ENCODE measurements at places on chromosomes 13 and 19. TPM values are rescaled to one million over a fixed set of nuclear protein-coding genes. Genes with fewer than 3 reads are reported as not detected.
A peak's percentile ranks its signal among the peaks of the same experiment; 100 is the strongest.

- no peak for DNase-seq
- peaks cover 20% of the 10 kb centered on the region for H3K36me3 ChIP-seq
- H3K4me1 ChIP-seq, result no peaks in the 10 kb centered on the region
- H3K27me3 ChIP-seq, result no peaks in the 10 kb centered on the region
Measured at GRCh38 chr19:10808937-10809649, 26.9 kb downstream of the TMED1 start.

DNA sequence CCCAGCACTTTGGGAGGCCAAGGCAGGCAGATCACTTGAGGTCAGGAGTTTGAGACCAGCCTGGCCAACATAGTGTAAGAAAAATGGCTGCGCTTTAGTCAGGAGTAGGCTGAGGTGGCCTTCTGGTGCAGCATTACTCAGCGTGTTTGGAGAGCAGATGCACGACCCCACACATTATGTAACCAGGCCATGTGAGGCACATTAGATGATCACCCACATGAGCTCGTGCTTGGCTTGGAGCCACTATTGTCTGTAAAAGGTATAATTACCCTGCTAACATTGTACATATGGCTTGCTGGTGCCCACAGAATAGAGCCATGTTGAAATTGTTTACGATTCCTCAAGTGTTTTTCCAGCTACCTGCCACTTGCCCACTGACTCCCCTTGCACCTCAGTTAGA lies 24.0 kb upstream of the SCEL start:
- no peak for DNase-seq
- H3K4me1 ChIP-seq, result no peaks in the 10 kb centered on the region
- H3K4me3 ChIP-seq, result no peak overlapping the region
- H3K36me3 ChIP-seq, result no peaks in the 10 kb centered on the region
- no peaks in the 10 kb centered on the region for H3K27me3 ChIP-seq

DNA sequence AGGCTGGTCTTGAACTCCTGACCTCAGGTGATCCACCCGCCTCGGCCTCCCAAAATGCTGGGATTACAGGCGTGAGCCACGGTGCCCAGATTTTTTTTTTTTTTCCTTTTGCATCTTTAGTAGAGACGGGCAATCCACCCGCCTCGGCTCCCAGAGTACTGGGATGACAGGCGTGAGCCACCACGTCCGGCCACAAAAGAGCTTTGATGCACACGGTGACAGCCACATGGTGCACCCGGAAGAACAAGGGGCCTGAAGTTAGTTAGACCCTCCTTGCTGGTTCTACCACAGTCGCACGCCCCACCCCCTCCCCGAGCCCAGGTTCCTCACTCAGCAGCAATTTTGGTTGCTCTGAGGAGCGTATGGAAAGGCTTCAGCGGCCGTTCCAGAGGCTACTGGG lies 54.2 kb upstream of the USE1 start:
- no peak overlapping the region for H3K27ac ChIP-seq
- no peaks in the 10 kb centered on the region for H3K4me1 ChIP-seq
- H3K36me3 ChIP-seq, result peaks cover 32% of the 10 kb centered on the region
- DNase-seq, result no peak

DNA sequence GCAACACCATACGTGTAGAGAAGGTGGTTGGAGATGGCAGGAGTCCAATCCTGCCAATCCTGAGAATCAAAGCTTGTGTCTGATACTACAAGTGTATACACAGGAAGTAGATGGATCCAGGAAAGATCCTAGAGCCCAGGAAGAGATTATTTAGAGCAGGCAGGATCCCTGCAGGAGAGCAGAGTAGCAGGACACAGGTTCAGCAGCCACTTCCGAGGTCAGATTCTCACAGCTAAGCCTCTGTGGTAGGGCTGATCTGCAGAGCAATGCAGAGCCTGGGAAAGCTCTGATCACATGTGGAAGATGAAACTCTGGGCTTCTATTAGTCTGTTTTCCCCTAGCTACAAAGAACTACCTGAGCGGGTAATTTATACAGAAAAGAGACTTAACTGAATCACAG lies 28.5 kb upstream of the ZNF331 start:
- H3K27ac ChIP-seq, result no peak overlapping the region
- peaks cover under 1% of the 10 kb centered on the region for H3K27me3 ChIP-seq
- H3K4me1 ChIP-seq, result peaks cover 3% of the 10 kb centered on the region
- H3K4me3 ChIP-seq, result no peak overlapping the region
- DNase-seq, result no peak
- H3K36me3 ChIP-seq, result no peaks in the 10 kb centered on the region

- H3K27me3 ChIP-seq, result no peaks in the 10 kb centered on the region
- H3K36me3 ChIP-seq, result no peaks in the 10 kb centered on the region
- DNase-seq, result no peak
- no peak overlapping the region for H3K4me3 ChIP-seq
Measured at GRCh38 chr13:34243403-34243802, 425.5 kb downstream of the RFC3 start.

GRCh38 chr13:68745502-68745901 lies 1362.1 kb upstream of the ATXN8OS start:
- H3K36me3 ChIP-seq, result no peaks in the 10 kb centered on the region
- no peak for DNase-seq
- H3K4me3 ChIP-seq, result no peak overlapping the region
- H3K27me3 ChIP-seq, result no peaks in the 10 kb centered on the region
- no peaks in the 10 kb centered on the region for H3K4me1 ChIP-seq

DNA sequence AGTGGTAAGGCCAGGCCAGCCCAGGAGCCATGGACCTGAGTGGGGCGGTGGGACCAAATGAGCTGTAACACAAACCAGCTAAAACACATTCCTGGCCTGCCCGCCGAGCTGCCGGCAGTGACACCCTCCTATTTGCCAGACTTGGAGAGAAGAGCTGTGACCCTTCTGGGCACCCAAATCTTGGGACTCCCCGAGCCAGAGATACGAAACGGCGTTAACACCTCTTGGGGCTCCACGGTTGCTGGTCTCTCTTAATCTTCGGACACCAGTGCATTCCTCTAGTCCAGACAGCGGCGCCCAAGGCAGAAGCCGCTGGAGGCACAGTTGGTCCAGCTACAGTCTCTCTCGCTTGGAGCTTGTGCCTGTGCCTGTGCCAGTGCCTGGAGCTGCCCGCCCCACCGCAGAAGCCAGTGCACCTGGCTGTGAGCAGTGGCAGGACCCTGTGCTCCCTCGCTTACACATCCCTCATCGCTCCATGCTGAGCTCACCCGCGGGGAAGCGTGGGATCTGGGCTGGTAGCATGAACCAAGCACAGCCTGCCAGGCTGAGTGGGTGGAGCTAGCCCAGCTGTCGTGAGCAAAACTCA lies 147.2 kb upstream of the KLHL1 start:
- H3K4me3 ChIP-seq, result no peak overlapping the region
- H3K27me3 ChIP-seq, result no peaks in the 10 kb centered on the region
- H3K36me3 ChIP-seq, result no peaks in the 10 kb centered on the region

GRCh38 chr19:47374876-47375693 lies 26.0 kb downstream of the DHX34 start:
- no peaks in the 10 kb centered on the region for H3K27me3 ChIP-seq
- no peaks in the 10 kb centered on the region for H3K4me1 ChIP-seq
- H3K4me3 ChIP-seq, result no peak overlapping the region

GRCh38 chr13:112522578-112522977 lies 65.4 kb downstream of the TUBGCP3 start:
- DNase-seq, result no peak
- no peaks in the 10 kb centered on the region for H3K4me1 ChIP-seq
- H3K27me3 ChIP-seq, result no peaks in the 10 kb centered on the region

DNA sequence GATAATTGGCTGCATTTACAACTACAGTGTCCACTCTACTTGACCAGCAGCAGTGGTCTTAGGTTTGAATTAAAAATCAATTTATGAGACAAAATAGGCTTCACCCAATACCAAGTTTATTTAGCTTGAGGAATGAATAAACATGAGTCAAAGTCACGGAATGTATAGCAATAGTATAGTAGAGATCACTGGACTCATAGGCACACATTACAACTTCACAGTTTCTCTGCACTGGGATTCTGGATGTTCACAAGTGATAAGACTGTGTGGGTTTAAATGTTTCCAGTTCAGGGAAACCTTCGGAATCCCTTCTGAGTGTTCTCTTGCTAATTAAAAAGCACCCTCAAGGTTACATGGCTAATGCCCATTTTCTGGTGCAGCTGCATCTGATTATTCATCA lies 1064.9 kb downstream of the SLITRK5 start:
- H3K36me3 ChIP-seq, result no peaks in the 10 kb centered on the region
- H3K27me3 ChIP-seq, result no peaks in the 10 kb centered on the region
- H3K27ac ChIP-seq, result no peak overlapping the region
- H3K4me3 ChIP-seq, result no peak overlapping the region
- H3K4me1 ChIP-seq, result no peaks in the 10 kb centered on the region
- DNase-seq, result no peak

- no peak overlapping the region for H3K4me3 ChIP-seq
- no peaks in the 10 kb centered on the region for H3K36me3 ChIP-seq
- peak; percentile 98 for DNase-seq
- H3K27me3 ChIP-seq, result peaks cover 7% of the 10 kb centered on the region
Measured at GRCh38 chr19:12564016-12564664, 12.9 kb upstream of the ZNF564 start.

DNA sequence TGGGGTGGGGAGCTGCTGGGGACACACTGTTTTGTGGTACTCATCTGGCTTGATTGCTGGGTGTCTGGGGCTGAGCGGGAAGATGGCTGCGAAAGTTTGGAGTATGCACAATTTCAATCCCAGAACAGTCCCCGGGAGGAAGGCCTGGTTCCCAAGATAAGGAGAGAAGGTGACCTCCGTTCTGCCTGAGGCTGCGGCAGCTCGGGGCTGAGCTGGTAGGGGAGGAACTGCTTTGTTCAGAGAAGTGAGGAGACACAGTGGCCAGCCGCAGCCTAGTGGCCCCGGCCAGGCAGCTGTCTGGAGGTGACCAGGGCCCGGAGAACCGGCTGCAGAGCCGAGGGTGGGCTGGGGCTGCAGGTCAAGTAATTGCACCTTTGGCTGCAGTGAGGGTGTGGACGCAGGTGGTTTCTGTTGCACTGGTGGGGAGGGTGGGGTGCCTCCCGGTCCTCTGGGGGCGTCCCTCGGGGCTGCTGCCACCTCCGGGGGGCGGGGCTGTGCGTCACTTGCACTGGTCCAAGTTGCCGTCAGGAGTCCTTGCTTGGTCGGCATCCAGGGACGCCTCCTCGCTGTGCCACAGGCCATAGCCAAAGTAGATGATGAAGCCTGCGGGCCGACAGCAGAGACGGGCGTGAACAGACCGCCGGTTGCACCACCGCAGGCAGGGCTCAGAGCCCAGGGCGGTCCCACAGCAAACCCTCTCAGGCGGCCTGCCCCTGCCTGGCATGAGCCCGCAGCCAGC lies 81.3 kb downstream of the SLC7A1 start:
- DNase-seq, result no peak
- H3K4me3 ChIP-seq, result no peak overlapping the region
- no peaks in the 10 kb centered on the region for H3K27me3 ChIP-seq
- no peaks in the 10 kb centered on the region for H3K4me1 ChIP-seq
- H3K36me3 ChIP-seq, result peaks cover 5% of the 10 kb centered on the region

DNA sequence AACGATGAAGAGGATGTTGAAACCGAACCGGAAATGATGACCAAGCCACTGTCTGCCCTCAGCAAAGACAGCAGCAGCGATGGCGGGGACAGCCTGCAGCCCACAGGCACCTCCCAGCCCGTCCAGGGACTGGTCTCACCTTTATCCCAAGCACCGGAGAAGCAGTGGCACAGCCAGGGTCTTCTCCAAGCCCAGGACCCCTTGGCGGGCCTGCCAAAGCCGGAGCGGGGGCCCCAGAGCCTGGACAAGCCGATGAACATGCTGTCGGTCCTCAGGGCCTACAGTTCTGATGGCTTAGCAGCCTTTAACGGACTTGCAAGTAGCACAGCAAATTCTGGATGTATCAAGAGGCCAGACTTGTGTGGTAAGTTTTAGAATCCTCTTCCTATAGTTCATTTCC lies 177.0 kb downstream of the ZNF536 start:
- no peaks in the 10 kb centered on the region for H3K27me3 ChIP-seq
- peaks cover 18% of the 10 kb centered on the region for H3K4me1 ChIP-seq
- no peak for DNase-seq

- H3K4me3 ChIP-seq, result no peak overlapping the region
- H3K36me3 ChIP-seq, result no peaks in the 10 kb centered on the region
- no peak for DNase-seq
- peaks cover 97% of the 10 kb centered on the region for H3K27me3 ChIP-seq
- peaks cover 9% of the 10 kb centered on the region for H3K4me1 ChIP-seq
Measured at GRCh38 chr19:29308977-29309590, 96.1 kb upstream of the UQCRFS1 start.

DNA sequence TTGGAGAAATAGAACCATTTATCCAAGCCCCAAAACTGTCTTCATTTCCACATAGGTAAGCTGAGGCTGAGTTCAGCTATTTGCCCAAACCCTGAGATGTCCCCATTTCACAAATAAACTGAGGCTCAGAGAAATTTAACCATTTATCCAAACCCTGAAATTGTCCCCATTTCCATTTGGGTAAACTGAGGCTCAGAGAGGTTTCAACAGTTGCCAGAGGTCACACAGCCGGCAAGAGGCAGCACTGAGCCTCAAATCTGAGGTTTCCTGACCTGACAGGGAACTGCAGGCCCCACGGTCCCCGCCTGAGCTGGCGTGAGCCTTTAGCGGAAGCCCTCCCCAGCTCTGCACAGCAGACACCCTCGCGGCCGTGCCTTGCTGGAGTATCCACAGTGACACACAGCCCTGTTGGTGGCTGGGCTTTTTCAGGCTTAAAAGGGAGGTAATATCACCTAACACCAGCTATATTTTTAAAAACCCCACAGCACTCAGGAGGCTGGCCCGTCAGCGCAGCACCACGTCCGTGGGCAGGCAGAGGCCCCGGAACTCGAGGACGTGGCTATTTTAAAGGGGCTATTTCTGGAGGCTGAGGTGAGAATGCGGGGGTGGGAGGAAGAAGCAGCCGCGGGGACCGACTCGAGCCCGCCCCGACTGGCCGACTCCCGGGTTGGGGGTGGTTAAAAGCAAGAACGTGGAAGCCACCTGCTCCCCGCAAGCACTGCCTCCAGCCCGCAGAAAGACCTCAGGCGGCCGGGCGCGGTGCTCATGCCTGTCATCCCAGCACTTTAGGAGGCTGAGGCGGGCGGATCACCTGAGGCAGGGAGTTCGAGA lies 18.5 kb downstream of the PTPRS start:
- no peak overlapping the region for H3K4me3 ChIP-seq
- H3K36me3 ChIP-seq, result peaks cover 8% of the 10 kb centered on the region
- H3K27me3 ChIP-seq, result no peaks in the 10 kb centered on the region
- no peak for DNase-seq
- H3K27ac ChIP-seq, result no peak overlapping the region

RDH8 gene
- not detected for total RNA-seq

MBD3L2 gene
- not detected for total RNA-seq

VSTM2B gene
- not detected for total RNA-seq

TEX101 gene
- total RNA-seq, result not detected

Data from neural crest cell (in vitro differentiated cells).